Right ventricle myocardium inferior (tissue), 1 donor: ENCODE measurements at places on chromosomes 5 and 9. TPM values are rescaled to one million over a fixed set of nuclear protein-coding genes. Genes with fewer than 3 reads are reported as not detected.

GABRG2 gene
- not detected for total RNA-seq

TAF11L12 gene
- total RNA-seq, result not detected

CAMK2A gene
- total RNA-seq, result 17.0 TPM

GRPEL2 gene
- total RNA-seq, result 11.6 TPM

SLC6A19 gene
- not detected for total RNA-seq

CCNG1 gene
- 94.2 TPM for total RNA-seq

GGTA1 gene
- 27.9 TPM for total RNA-seq

PCDHB10 gene
- total RNA-seq, result 0.84 TPM

CSF2 gene
- total RNA-seq, result not detected

CFAP157 gene
- not detected for total RNA-seq

TMEM171 gene
- total RNA-seq, result not detected
